ENCODE measurements at places on chromosomes 11 and 22.

DNA sequence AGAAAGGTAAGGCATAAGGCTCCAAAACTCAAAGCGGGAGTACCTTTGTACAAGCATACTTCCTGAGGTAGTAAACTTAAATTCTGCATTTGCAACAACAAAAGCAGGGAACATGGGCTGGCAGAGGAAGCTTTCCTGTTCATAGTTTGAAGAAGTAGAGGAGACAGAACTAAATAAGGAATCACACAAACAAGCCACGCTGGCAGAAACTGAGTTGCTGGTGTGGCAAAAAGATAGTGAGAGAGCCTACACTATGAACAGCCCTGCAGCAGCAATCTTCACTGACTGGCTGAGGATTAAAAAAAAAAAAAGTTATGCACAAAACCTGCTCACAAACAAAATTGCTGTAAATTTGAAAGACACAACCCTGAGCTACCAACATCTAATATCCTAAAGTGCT lies 46.5 kb downstream of the FCHSD2 start:
- DNase-seq: no peak

DNA sequence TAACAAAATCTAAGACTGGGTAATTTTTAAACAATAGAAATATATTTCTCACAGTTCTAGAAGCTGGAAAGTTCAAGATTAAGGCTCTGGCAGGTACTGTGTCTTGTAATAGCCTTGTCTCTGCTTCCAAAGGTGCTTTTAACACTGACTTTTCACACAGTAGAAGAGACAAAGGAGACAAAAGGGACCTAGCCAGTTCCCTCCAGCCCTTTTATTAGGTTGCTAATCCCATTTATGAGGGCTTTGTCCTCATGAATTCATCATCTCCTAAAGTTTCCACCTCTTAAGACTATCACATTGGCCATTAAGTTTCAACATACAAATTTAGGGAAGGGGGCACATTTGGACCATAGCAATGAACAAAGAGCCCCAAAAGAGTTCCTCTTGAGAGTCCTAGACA lies 40.7 kb downstream of the FAM181B start:
- no peak for DNase-seq

DNA sequence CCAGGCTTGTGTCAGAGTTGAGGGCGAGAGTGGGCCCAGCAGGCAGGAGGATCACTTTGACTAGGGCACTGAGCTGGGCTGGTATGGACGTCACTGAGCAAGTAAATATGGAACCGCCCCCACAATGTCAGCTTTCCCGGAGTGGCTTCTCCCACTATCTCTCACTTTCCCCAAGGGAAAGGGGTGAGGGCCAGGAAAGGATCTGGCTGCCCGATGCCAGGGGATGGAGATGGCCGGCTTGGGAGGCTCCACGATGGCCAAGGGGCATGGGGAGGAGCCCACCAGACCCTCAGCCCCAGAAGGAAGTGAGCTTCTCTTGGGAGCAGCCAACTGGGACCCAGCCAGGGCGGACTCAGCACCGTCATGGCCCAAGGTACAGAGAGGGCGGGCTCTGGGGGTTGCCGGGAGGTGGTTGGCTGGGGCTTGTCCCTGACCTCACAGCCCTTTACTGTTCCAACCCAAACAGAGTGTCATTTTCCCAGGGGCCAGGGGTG lies 8.7 kb downstream of the PRDM11 start:
- DNase-seq: no peak

GRCh38 chr22:22245935-22246525 lies 1.4 kb downstream of the VPREB1 start:
- DNase-seq: no peak

DNA sequence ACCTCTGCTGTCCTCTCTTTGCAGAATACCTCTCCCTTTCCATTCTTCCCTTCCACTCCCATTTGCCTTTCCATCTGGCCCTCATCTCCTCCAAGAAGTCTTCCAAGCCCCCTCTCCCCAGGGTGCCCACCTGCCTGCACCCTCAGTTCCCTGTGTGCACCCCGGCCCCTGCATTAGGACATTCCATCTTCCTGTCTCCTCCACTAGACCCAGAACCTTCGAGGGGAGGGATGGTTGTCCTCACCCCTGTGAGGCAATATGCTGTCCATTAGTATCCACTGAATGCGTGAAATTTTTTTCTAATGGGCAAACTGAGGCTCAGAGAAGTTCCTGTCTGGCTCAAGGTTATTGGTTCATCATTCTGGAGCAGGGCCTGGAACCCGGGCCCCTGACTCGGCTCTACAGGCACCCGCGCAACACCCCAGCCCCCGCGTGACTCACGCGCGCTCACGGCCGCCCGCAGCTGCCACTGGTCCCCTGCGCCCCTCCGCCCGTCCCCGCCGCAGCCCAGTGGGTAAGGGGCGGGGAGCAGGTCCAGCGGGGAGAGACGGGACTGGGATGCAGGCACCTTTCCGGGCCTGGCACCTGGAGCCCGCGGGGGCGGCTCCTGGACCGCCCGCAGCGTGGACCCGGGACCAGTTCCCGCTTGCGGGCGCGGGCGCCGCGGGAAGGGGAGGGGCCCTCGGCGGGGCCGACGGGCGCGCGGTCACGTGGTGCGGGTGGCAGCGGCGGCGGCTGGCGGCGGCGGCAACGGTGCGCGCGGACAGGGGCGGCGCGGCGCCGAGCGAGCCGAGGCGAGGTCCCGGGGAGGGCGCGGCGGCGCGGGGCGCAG lies 7.0 kb downstream of the SEPTIN3 start:
- DNase-seq: no peak

- DNase-seq: no peak
These were observed 113.0 kb downstream of the SYT9 start for GRCh38 chr11:7364660-7365059.

DNA sequence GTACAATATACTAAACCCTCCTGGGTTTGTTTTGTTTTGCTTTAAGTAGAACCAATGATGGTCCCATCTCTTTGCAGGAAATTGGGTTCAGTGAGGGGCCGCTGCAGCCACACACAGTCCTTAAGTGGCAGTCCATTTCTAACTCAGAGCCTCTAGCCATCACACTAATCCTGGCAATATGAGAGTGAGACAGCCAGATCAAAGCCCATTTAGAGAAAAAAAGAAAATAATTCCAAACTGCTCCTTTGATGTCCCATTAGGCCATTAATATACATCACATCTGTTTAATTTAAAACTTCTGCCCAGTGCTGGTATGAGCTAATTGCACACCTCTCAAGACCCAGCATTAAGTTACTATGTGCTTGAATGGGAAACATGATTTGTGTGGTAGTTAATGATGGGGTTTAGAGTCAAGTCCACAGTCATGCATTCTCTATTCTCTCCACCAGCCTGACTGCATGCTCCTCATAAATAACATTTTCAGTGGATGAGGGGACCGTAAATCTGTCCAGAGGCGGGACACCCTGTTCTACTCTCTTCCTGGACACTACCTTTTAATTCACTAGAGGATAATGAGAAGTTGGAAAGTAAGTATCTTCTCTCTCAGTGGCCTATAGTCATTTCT lies 53.8 kb upstream of the BIRC3 start:
- DNase-seq: no peak

DNA sequence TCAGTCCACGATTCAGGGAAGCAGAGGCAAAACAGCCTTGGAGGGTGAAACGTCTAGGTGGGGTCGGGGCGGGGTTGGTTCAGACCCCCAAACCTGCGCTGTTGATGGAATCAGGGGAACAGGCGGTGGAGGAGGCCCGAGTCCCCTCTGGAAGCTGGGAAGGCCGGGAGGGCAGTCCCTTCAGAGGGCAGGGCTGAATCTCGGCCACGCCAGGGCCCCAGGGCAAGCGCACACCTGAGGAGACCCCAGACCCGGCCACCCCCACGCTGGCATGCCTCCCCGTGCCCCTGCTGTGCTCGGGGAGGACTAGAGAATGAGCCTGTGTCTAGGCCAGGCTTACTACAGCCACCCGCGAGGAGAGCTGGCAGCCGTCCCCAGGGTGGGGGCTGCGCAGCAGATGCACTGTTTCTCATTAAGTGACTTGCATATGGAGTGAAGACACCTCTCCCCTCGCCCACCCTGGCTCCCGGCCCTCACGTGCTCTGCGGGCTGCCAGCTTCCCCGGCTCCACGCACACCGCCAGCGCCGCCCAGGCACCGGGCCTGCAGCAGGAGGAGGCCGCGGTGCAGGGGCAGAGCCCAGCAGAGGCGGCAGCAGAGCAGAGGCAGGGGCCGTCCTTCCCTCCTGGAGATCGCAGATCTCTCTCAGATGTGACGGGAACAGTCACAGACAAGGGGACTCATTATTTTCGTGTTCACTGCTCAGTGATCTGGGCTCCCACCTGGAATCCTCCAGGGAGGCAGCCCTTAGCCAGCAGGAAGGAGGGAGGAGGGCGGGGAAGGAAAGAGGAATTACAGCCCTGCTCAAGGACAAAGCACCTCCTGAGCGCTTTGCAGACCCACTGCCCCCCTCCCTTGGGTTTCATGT lies 47.1 kb upstream of the OPCML start:
- DNase-seq: no peak

- peak; percentile 53 for DNase-seq
These were observed 1.2 kb downstream of the KMT2A start for GRCh38 chr11:118437208-118438125.

- no peak for DNase-seq
These were observed 525.5 kb downstream of the SOX6 start for GRCh38 chr11:15830741-15831428.

GRCh38 chr11:69301455-69302401 lies 7.8 kb downstream of the MYEOV start:
- DNase-seq: no peak

GRCh38 chr11:35389112-35389511 lies 30.2 kb downstream of the SLC1A2 start:
- DNase-seq: no peak

DNA sequence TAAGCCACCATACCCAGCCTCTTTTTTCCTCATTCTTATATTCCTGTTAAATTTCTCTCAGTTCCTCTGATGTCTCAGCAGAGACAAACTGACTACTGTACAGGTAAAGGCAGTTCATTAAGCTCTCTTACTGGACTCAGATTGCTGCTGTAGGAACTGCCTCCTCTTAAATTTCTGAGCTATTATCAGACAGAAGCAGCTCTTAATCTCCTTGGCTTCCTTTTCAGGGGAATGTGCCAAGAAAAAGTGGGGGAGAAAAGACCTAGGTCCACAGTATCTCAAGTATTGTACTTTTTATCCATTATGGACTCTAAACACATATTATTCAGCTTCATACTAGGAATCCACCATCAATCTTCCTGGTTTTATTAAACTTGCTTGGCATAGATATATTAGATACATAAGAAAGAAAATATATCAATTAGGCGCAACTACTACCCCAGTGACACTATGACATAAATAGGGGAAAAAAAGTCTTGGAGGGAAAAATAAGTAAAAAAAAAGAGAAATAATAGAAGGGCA lies 26.1 kb downstream of the MRTFA start:
- DNase-seq: no peak

GRCh38 chr11:27246925-27247324 lies 116.1 kb downstream of the CCDC34 start:
- no peak for DNase-seq

- DNase-seq: no peak
These were observed 30.9 kb downstream of the C11orf91 start for GRCh38 chr11:33669598-33670249.

GRCh38 chr11:121554552-121554951 lies 101.8 kb upstream of the SORL1-AS1 start:
- DNase-seq: no peak

GRCh38 chr11:2093575-2094353 lies 45.4 kb downstream of the IGF2 start:
- no peak for DNase-seq

- peak; percentile 46 for DNase-seq
These were observed 317.8 kb downstream of the NTM start for GRCh38 chr11:131688048-131688693.

- no peak for DNase-seq
These were observed 47.9 kb upstream of the CCDC188 start for GRCh38 chr22:20198557-20199319.

DNA sequence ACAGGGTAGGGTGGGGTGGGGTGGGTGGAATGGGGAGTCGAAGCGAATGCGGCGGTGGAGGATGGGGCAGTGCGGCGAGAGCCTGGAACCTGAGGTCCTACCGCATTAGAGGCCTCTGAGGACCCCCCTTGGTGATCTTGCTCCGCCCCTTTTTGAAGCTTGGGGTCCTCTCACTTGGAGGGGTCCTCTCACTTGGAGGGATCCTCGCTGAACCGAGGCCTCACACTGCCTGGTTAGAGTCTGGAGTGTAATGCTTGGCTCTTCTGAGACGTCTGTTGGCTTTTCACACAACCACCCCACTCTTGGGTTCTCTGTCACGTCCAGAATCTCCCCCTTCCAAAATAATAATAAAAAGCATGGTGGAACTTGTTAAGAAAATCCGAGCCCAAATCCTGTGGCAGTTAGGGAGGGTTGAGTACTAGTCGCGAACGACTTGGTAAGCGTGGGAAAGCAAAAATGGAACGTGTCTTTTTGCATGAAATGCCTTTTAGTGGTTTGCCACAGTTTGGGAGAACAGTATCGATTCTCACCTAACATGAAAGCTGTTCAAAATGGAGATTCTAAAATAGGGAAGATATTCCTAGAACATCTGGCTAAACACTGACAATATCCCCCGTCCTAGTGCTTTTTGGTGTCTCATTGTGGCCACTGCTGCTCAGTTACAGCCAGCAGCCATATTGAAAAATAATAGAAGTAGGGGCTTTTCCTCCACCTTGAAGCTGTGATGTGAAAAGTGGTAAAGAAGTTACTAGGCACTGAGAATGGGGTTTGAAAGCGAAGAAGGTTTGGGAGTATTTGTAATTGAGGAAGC lies 822 bp downstream of the RBX1 start:
- DNase-seq: no peak

Data from OCI-LY7 (cell line).